ENCODE measurements at places on chromosomes 1 and 21. TPM values are rescaled to one million over a fixed set of nuclear protein-coding genes. Genes with fewer than 3 reads are reported as not detected.
A peak's percentile ranks its signal among the peaks of the same experiment; 100 is the strongest.

The DEPDC1 gene
- total RNA-seq, result not detected

The RNF223 gene
- not detected for total RNA-seq

- no peaks in the 10 kb centered on the region for H3K4me1 ChIP-seq
- H3K36me3 ChIP-seq, result no peaks in the 10 kb centered on the region
- DNase-seq, result no peak
- no peak overlapping the region for H3K27ac ChIP-seq
- no peak overlapping the region for H3K4me3 ChIP-seq
- H3K27me3 ChIP-seq, result no peaks in the 10 kb centered on the region
Measured at GRCh38 chr1:61202854-61203598, 120.7 kb downstream of the NFIA start.

The PERM1 gene
- 22.0 TPM for total RNA-seq

GRCh38 chr1:175131095-175131494, 61.5 kb downstream of the KIAA0040 start:
- H3K4me1 ChIP-seq, result peaks cover 46% of the 10 kb centered on the region
- H3K36me3 ChIP-seq, result no peaks in the 10 kb centered on the region

The AKIRIN1 gene
- total RNA-seq, result 46.4 TPM

- H3K27ac ChIP-seq, result peak overlapping the region; percentile 43
- peaks cover 19% of the 10 kb centered on the region for H3K4me1 ChIP-seq
- H3K4me3 ChIP-seq, result no peak overlapping the region
- H3K36me3 ChIP-seq, result no peaks in the 10 kb centered on the region
- no peaks in the 10 kb centered on the region for H3K27me3 ChIP-seq
Measured at GRCh38 chr21:34336756-34337391, 26.9 kb upstream of the KCNE2 start.

The MYBPH gene
- not detected for total RNA-seq

DNA sequence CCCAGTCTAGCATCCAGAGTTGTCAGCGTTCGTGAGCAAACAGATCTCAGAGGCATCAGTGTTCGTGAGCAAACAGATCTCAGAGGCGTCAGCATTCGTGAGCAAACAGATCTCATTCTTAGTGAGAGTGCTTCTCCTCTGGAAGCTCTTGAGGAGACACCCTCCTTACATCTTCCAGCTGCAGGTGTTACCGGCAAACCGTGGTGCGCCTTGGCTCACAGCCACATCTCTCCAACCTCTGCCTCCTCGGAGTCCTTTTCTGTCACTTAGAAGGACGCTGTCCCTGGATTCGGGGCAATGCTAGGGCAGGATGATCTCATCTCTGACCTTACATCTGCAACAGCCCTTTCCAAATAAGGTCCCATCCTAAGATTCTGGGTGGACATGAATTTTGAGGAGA, 14.6 kb upstream of the UMODL1 start:
- no peaks in the 10 kb centered on the region for H3K4me1 ChIP-seq
- DNase-seq, result no peak
- H3K27ac ChIP-seq, result peak overlapping the region; percentile 20
- no peak overlapping the region for H3K4me3 ChIP-seq
- H3K36me3 ChIP-seq, result no peaks in the 10 kb centered on the region

GRCh38 chr1:93614986-93615581, 66.6 kb downstream of the BCAR3 start:
- H3K4me3 ChIP-seq, result no peak overlapping the region
- H3K36me3 ChIP-seq, result no peaks in the 10 kb centered on the region
- DNase-seq, result no peak
- H3K27me3 ChIP-seq, result no peaks in the 10 kb centered on the region

DNA sequence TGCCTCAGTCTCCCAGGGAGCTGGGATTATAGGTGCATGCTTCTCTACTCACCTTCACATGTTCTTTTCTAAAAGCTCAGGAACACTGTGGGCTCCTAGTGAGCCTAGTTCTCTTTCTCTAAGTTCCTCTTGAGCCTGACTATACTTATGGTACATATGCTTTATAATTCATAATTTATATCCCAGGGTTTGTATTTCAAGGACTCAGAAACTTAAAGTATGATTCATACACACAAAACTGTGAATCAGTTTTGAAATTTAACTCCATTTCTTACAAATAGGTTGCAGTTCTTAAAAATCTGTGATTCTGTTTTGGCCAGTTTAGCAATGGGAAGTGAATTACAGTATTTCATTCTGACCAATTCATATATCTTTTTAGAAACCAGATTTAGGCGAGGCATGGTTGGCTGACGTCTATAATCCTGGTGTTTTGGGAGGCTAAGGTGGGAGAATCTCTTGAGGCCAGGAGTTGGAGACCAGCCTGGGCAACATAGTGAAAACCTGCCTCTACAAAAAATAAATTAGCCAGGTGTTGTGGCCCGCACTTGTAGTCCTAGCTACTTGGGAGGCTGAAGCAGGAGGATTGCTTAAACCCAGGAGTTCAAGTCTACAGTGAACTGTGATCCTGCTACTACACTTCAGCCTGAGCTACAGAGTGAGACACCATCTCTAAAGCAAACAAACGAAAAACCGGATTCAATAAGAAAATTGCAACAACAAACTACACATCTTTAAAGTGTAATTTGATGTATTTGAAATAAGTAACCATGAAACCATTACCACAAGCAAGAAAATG, 15.6 kb downstream of the RASAL2 start:
- H3K4me3 ChIP-seq, result no peak overlapping the region
- H3K4me1 ChIP-seq, result no peaks in the 10 kb centered on the region

DNA sequence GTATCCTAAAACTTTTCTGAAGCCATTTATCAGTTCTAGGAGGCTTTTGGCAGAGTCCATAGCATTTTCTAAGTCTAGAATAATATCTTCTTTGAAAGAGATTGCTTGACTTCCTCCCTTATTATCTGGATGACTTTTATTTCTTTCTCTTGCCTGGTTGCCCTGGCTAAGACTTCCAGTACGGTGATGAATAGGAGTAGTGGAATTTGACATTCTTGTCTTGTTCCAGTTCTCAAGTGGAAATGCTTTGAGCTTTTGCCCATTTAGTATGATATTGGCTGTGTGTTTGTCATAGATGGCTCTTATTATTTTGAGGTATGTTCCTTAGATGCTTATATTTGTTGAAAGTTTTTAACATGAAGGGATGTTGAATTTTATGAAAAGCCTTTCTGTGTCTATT, 1647.9 kb downstream of the PLA2G4A start:
- no peaks in the 10 kb centered on the region for H3K36me3 ChIP-seq
- no peaks in the 10 kb centered on the region for H3K27me3 ChIP-seq
- H3K27ac ChIP-seq, result no peak overlapping the region
- DNase-seq, result no peak
- H3K4me1 ChIP-seq, result no peaks in the 10 kb centered on the region

The HCRTR1 gene
- not detected for total RNA-seq

DNA sequence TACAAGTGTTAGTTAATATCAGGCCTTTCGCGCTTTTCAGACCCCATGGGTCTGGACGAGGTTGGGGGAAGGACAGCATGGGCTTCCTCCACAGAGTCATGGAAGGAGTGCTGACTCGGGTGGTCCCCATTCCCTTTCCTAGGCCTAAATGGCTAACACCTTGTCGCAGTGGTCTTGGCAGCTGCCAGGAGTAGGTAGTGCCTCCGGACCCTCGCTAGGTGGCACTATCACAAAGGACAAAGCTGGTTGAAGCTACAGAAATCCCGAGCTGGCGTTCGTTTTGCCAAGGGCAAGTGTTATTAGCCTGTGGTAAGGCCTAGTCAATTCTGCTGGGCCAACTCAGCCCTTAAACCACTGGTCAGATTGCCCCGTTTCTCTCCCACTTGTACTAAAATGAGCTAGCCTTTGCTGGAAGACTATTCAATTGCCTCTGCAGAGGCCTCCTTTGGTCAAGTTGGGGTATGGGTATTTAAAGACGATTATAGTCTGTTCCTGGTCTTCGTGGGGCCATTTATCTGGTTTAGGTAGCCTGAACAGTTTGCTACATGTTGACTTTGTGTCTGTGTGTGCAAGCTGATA, 1.1 kb upstream of the UBE2Q1 start:
- H3K4me1 ChIP-seq, result no peaks in the 10 kb centered on the region
- peak overlapping the region; percentile 93 for H3K4me3 ChIP-seq
- H3K36me3 ChIP-seq, result peaks cover 12% of the 10 kb centered on the region
- no peaks in the 10 kb centered on the region for H3K27me3 ChIP-seq

GRCh38 chr1:43582162-43582566, 51.5 kb downstream of the PTPRF start:
- no peaks in the 10 kb centered on the region for H3K4me1 ChIP-seq
- H3K36me3 ChIP-seq, result no peaks in the 10 kb centered on the region
- H3K27me3 ChIP-seq, result no peaks in the 10 kb centered on the region
- DNase-seq, result no peak
- no peak overlapping the region for H3K27ac ChIP-seq

The CBR1 gene
- 60.7 TPM for total RNA-seq

GRCh38 chr21:24014381-24014780, 1592.9 kb downstream of the MRPL39 start:
- no peak overlapping the region for H3K4me3 ChIP-seq
- no peaks in the 10 kb centered on the region for H3K27me3 ChIP-seq
- DNase-seq, result no peak
- H3K36me3 ChIP-seq, result no peaks in the 10 kb centered on the region

GRCh38 chr1:19759740-19760089, 40.0 kb downstream of the TMCO4 start:
- H3K4me3 ChIP-seq, result no peak overlapping the region
- H3K36me3 ChIP-seq, result peaks cover 9% of the 10 kb centered on the region
- no peaks in the 10 kb centered on the region for H3K27me3 ChIP-seq
- no peak for DNase-seq
- H3K27ac ChIP-seq, result no peak overlapping the region

DNA sequence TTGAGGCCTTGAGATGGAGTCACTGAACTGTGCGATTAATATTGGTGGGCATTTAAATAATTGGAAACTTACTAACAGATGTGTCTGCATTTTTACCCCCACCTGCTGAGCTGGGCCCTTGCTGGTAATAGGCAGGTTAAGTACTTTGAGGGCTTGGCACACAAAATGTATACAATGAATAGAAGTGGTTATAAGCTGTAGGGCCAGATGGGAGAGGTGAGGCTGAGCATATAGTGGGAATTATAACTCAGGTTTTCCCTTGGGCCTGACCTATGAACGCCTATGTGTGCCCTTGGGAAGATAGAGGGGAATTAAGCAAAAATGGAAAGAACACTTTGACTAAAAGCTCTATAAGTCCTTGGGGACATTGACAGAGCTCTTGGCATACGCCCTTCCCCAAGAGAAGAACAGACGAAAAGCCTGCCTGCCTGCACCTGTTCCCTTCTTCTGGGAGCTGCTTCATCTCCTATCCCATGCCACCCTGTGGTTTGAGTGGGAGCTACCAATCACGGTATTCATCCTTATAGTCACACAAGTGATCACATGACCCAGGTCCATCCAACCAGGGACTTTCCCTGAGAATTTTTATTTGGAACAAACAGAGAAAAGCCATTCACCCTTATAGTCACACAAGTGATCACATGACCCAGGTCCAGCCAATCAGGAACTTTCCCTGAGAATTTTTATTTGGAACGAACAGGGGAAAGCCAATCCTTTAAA, 260.7 kb upstream of the CSF3R start:
- H3K4me3 ChIP-seq, result no peak overlapping the region
- H3K27ac ChIP-seq, result no peak overlapping the region
- H3K4me1 ChIP-seq, result no peaks in the 10 kb centered on the region
- H3K27me3 ChIP-seq, result no peaks in the 10 kb centered on the region

The CNKSR1 gene
- 0.52 TPM for total RNA-seq

DNA sequence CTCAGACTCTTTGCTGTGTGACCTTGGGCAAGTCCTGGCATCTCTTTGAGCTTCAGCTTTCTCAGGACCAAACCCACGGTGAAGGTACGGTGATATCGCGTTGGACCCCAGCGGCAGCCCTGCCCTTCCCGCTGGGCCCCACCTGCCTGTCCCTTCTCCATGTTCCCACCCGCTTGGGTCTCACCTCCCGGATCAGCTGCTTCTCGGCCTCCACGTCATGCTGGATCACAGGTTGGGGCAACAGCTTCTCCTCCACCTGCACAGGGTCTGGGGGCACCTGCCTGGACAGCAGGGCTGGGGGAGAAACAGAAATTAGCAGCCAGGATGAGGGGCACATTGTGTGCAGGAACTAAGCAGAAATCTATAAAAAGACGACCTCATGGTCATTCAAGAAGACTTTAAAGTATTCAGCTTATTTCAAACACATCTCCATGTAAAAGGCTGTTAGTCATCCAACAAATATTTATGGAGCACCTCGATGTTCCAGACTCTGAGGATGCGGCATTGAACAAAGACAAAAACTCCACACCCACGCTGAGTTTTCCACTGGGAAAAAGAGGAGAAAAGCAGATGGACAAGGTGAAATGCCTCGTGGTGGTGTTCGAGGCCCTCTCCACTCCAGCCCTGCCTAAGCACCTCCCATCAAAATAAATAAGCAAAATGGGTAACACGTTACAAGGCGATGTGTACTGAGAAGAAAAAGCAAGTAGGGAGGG, 19.5 kb downstream of the KIF17 start:
- DNase-seq, result no peak
- H3K4me1 ChIP-seq, result peaks cover 13% of the 10 kb centered on the region
- no peak overlapping the region for H3K4me3 ChIP-seq

DNA sequence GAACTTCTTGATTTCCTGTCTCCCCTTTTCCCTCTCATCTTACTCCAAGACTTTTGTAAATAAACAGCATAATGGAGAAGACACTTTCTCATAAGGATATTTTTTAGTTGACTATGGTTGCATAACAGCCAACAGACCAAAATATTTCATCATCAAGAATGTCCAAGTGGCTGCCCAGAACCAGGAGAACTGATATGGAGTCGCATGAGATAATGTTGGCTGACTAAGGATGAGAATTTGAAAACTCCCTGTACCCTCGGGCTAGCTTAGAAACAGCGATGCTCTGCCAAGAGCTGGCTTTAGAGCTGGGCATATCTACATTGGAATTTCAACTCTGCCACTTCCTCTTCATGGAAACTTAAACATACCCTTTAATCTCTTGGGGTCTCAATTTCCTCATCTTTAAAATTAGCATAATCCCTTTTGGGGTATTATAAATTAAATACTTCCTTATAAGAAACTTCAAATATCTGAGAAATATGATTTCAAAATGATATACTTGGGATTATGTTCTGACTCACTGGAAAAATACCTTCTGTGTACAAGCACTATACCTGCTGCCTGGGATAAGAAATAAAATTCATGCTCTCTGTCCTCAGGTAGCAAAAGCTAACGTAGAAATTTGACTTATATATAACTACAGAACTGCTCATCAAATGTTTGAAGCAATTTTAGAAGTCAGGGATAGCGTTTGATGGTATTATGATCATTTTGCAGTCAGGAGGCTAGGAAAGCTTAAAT, 777.3 kb downstream of the LTN1 start:
- H3K36me3 ChIP-seq, result no peaks in the 10 kb centered on the region
- no peaks in the 10 kb centered on the region for H3K27me3 ChIP-seq
- peak overlapping the region; percentile 79 for H3K27ac ChIP-seq
- no peak overlapping the region for H3K4me3 ChIP-seq
- peaks cover 24% of the 10 kb centered on the region for H3K4me1 ChIP-seq
- no peak for DNase-seq

GRCh38 chr21:35648512-35648911, 411.8 kb downstream of the SETD4 start:
- H3K27ac ChIP-seq, result no peak overlapping the region
- no peaks in the 10 kb centered on the region for H3K4me1 ChIP-seq
- no peaks in the 10 kb centered on the region for H3K36me3 ChIP-seq
- no peak overlapping the region for H3K4me3 ChIP-seq
- no peaks in the 10 kb centered on the region for H3K27me3 ChIP-seq

- H3K27ac ChIP-seq, result no peak overlapping the region
- no peaks in the 10 kb centered on the region for H3K36me3 ChIP-seq
- H3K4me1 ChIP-seq, result no peaks in the 10 kb centered on the region
- H3K27me3 ChIP-seq, result no peaks in the 10 kb centered on the region
Measured at GRCh38 chr1:3259020-3259419, 190.0 kb downstream of the PRDM16 start.
